T-cell (primary cell): ENCODE measurements at places on chromosomes 4 and X.

GRCh38 chr4:93633721-93634120 is 194.8 kb upstream of the ATOH1 start:
- DNase-seq, result no peak

DNA sequence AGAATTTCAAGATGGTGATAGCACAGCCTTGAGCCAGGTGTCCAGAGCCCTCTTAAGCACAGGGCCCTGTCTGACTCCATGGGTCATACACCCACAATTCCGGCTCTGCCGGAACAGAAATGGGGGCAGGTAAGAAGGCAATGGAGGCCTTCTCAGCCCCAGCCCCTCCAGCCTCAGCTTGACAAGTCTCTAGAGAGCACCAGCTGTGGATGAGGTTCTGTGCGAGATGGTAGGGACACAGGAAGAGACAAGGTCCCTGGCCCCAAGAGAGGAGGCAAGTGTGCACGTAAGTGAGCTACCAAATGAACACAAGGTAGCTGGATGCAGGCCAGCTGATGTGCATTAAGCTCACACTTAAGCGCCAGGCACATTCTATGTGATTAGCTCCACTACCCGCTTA is 2.4 kb upstream of the PRRG3 start:
- DNase-seq, result no peak

GRCh38 chr4:146647615-146648460 is 9.1 kb downstream of the POU4F2 start:
- DNase-seq, result no peak

- no peak for DNase-seq
Observed at GRCh38 chr4:6548201-6548881, 26.6 kb upstream of the MAN2B2 start.

DNA sequence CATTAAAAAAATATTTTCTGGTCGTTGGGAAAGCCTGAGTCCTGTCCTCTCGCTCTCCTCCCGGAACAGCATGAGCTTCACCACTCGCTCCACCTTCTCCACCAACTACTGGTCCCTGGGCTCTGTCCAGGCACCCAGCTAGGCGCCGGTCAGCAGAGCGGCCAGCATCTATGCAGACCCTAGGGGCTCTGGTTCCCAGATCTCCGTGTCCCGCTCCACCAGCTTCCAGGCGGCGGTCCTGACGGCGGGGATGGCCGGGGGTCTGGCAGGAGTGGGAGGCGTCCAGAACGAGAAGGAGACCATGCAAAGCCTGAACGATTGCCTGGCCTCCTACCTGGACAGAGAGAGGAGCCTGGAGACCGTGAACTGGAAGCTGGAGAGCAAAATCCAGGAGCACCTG is 807.2 kb upstream of the NDST4 start:
- DNase-seq, result no peak

DNA sequence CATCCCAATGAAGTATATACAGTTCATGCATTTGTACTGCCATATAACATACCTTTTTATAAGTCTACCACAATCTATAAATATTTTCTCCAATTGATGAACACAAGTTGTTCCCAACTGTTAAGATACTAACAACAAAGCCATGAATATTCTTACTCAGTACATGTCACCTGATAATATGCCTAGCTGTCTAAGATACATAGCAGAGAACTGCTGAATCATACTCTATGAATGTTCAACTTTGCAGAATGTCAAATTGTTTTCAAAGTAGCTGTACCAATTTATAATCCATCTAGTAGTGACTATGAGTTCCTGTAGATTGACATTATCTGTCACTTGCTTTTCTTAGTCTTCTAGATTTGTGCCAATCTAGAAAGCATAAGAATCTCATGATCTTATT is 84.9 kb downstream of the RAB28 start:
- DNase-seq, result no peak

- no peak for DNase-seq
Observed at GRCh38 chr4:105551965-105552746, at the start of gene ARHGEF38. ARHGEF38 (plus strand) TSS chr4:105552620; CDS start chr4:105552766, 146 bp downstream.

- DNase-seq, result no peak
Observed at GRCh38 chr4:118280501-118281218, 72.1 kb downstream of the PRSS12 start.

DNA sequence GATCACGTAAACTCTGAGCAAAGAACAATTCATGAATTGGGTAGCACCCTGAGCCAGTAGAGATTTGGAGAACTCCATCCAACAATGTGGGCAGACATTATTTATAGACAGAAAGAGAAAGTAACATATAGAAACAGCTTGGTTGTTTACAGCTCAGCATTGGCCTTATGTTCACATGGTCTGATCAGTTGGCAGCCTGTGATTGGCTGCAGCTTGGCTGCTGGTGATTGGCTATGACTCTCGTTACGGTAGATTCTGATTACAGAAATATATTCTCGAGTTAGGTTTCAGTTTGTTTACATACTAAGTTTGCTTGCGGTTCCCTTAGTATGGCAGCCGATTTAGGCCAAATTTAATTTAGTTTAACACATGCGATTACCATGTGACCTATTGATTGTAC is 663.4 kb downstream of the RAPGEF2 start:
- no peak for DNase-seq

- DNase-seq, result no peak
Observed at GRCh38 chr4:111838406-111838930, 306.8 kb upstream of the FAM241A start.

- no peak for DNase-seq
Observed at GRCh38 chrX:1140236-1140681, 72.2 kb downstream of the CRLF2 start.

- DNase-seq, result no peak
Observed at GRCh38 chr4:173051716-173052115, 116.9 kb upstream of the GALNT7 start.
